ENCODE measurements at places on chromosomes 4 and X.

DNA sequence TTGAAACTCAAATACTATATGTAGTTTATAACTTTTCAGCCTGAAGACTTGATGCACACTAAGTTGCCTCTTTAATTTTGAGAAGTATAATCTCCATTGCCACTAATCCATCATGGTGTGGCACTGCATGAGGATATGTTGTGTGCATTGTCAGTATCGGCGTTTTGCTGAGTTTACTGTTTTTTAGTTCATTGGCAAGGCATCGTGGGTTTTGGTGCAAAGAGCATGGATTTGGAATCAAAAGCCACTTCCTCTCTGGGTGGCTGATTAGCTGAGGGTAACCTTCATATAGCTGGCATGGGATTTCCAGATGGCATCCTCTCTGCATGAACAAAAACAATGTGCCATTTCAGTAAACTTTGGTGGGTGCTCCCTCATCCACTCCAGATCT is 38.7 kb downstream of the FHL1 start:
- no peak for DNase-seq

DNA sequence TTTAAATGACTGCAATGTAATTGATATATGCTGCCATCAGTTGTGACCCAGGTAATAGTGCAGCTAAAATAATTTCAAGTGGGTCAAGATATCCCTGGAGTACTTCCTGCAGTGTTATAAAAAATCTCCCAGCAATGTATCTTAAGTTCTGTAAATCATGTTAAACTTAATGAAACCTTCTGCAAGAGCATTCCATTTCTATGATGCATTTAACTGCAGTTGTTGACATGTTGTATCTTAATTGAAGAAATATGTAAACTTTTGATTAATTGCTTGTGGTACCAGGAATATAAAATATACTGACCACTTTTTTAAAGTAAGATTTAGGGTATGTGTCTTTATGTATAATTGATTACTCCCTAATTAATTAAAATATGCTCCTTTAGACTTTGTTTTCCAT is 213.6 kb downstream of the AFF2 start:
- no peak for DNase-seq

DNA sequence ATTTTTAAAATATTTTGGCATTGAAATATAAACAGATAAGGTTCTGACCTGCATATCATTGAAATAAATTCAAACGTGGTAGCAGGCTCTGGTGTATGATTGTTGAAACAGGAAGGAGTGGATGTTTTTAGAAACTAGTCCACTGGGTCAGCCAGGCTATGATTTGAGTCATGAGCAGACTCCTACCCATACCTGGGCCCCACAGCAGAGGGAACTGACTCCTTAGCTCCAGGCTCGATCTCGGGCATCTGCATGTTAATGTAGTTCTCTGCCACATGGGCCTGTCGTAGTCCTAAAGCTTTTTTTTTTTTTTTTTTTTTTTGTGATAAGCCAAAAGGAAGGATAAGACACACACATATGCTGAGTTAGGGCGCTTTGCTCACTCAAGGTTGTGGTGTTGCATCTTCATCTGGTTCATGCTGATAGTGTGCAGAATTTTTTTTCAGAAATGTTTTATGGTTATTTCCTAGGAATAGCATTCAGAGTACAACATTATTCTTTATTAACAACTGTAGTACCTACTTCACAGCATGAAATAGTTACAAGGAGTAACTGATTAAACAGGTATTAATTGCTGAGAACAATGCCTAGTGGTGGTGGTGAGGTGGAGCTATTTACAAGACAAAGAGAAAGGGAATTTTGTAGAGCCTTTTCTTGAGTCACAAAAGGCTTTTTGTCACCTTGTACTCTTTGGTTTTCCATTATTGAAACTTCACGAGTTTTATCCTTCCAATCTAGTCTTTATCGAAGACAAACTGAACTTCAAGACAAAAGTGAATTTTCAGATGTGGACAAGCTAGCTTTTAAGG is 27.3 kb downstream of the OFD1 start:
- DNase-seq = no peak

DNA sequence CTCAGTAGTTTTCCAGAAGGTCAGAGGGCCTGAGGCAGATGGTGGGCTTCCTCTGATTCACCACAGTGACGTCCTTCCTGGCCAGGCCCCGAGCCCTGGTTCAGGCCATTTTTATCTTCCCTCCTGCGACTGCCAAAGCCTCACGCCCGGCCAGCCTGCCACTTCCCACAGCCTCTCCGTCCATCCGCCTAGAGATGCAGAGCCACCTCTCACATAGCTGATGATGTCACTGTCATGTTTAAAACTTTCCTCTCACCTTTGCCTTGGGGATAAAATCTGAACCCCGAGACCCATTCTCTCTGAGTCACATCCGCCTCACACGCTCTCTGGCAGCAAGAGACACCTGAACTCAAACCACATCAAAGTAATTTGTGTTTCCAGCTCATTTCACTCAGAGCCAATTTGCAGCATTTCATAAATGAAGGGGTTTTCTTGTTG is 175.3 kb downstream of the QDPR start:
- DNase-seq = no peak

DNA sequence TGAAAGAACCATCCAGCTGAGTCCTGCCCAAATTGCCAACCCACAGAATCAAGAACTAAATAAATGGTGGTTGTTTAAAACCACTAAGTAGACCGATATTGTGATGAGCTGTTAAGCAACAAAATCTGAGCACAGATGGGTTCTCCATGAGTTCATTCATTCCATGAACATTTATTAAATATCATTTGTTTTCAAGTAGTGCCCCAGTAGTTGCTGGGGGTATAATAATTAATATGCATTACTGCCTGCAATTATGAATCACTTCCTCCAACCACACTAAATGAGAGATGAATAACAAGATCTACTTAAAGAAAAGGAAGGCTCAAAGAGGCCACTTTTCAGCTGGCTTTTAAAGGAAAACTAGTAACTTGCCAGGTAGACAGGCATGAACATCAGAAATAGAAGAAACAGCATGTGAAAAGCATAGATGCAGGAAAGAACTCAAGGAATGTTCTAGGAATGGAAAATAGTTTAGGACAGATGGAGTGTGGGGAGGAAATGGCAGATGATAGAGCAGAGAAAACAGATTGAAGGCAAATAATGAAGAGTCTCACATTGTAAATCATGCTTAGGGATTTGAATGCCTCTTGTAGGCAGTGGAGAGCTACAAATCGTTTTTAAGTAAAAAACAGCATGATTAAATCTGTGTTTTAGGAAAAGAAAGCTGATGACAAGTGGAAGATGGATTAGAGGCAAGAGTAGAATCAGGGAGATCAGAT is 641.7 kb upstream of the DIPK2B start:
- DNase-seq = no peak

- DNase-seq = peak; percentile 67
These were observed at the start of gene SLC25A53 for GRCh38 chrX:104156630-104157529. Gene SLC25A53, minus strand, starts transcription at chrX:104157009. Its CDS starts 51,752 bp downstream, at chrX:104105257.

GRCh38 chr4:114209584-114209983 is 230.1 kb upstream of the ARSJ start:
- DNase-seq = no peak

DNA sequence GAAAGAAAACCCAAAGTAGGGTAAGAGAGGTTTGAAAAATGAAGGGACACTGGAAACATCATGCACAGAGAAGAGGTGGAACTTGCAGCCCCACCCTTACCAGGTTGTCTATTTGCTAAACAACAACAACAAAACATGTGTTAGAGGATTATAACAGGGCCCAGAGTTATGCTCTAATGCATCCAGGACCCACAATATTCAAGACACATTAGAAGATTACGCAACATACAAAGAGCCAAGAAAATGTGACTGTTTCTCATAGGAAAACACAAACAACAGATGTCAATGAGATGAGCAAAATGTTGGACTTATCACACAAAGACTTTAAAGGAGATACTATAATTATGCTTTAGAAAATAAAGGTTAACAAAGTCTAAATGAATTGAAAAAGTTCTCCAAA is 128.5 kb downstream of the LRBA start:
- no peak for DNase-seq

- DNase-seq = no peak
These were observed 13.7 kb downstream of the SEPTIN11 start for GRCh38 chr4:76963131-76963750.

DNA sequence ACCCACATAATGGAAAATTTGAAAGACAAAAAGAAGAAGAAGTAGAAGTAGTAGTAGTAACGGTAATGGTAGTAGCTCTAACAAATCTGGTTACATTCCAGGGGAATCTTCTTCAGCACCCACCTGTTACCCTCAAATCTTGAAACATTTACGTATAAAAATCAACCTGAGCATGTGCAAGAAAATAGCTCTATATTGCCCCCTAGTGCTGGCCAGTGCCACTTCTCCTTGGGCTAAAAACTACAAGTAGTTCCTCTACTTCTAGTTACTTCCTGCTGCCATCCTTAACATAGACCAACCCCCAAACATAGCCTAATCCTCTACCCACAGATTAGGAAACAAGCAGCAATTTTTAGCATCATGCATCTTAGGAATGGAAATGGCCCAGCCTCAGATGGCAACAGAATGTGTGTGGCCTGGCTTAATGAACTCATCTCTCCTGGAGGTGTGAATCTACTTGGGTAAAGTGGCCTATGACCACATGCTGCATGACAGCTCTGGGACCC is 3.1 kb downstream of the PDGFC start:
- DNase-seq = peak; percentile 56

DNA sequence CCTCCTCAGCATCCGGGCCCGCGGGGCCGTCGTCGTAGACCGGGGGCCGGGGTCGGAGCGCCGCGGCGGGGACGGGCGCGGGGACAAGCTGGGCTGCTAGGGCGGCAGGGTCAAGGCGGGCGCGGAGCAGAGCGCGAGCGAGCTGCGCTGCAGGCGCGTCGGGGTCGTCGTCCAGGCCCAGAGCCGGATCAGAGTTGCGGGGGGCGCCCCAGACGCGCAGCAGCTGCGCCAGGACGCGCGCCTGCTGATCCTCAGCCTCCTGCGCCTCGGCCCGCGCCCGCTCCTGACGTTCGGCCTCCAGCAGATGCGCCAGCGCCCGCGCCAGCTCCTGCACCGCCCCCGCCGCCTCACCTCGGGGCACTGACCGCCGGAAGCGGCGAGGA is 3.5 kb downstream of the PCSK1N start:
- DNase-seq = no peak

DNA sequence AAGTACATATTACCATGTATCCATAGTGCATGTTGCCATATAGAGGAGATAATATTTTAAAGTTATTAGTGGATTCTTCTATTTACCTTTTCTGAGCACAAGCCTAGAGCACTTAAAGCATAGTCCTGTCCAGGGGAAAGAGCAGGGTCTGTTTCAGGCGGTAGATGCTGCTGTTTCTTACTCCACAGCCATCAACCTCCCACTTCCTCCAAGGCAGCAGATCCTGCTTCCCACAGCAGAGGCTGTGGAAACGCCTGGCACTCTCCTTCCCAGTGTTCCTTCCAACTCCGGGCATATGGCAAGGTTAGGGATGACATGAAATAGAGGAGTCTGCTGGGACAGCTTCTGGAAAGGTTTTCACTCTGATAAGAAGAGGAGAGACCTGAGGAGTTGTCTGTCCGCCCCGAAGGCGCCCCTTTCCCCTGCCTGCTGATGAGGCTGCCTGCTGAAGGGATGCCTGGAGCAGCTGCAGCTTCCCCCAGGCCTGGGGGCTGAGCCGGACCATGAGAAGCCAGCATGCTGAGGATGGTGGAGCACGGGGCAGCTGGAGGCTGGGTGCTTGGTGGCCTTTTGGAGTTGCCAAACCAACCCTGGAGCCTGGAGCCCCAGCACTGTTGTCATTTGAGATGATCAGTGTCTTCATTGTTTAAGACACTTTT is 43.9 kb upstream of the SLC25A4 start:
- DNase-seq = no peak

- no peak for DNase-seq
These were observed 64.1 kb upstream of the MAMLD1 start for GRCh38 chrX:150298841-150299551.

- no peak for DNase-seq
These were observed 67.7 kb upstream of the PJA1 start for GRCh38 chrX:69232945-69233344.

DNA sequence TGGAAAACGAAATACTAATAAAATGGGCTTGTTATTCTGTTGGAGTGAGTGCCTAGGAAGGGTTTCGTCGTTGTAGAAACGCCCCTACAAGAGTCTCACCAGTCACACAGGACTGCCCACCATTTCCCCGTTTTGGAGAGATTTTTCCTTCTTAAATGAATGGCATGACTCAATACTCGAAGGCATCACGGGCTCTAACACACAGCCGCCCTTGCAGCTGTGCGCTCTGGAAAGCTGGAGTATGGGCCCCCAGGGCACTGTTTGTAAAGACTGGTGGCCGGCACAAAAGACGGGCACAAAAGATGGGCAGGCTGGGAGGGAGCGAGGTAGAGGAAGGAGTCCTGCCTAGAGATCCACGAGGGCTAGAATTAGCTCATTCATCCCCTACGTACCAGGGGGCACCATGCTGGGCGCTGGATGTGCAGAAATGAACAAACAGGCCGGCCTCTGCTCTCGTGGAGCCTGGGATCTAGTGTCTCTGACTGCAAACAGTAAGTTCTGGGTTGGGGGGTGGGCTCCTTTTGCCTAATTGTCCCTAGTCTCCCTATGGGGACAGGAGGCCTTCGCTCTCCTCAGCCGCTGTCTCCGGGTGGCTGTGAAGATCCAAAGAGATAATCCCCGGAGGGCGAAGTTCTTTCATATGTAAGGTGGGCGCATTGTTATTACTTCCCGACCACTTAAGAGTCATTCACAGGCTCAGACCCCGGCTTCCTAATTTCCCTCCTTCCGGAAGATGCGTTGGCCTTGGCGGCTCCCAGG is 1.0 kb upstream of the SFRP2 start:
- no peak for DNase-seq

GRCh38 chrX:73965833-73966232 is 338.1 kb upstream of the ZCCHC13 start:
- DNase-seq = no peak

GRCh38 chr4:152165846-152166245 is 370.0 kb downstream of the FBXW7 start:
- no peak for DNase-seq

DNA sequence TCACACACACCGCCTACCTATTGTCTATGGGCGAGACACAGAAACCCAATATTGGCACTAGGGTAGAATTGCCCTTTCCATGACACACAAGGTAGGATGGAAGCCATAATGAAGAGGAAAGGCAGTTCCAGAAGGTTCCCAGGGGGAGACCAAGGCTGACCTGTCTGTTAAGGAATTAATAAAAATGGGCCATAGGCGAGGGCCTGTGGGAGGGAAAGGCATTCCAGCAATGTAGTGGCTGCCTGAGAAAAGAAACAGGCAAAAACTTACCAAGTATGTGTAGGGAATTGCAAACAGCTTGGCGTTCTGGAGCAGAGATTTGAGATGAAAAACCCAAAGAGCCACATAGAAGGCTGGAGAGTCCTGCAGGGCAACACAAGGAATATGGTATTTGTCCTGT is 19.1 kb downstream of the MAGED2 start:
- no peak for DNase-seq
